Mononuclear cell (primary cell): ENCODE measurements at places on chromosomes 11 and 22. TPM values are rescaled to one million over a fixed set of nuclear protein-coding genes. Genes with fewer than 3 reads are reported as not detected.

Gene RHBDD3
- 8.1 TPM for total RNA-seq

Gene MS4A7
- total RNA-seq, result 28.7 TPM

Gene ST3GAL4
- 8.2 TPM for total RNA-seq

Gene CCDC116
- total RNA-seq, result not detected

Gene C11orf87
- not detected for total RNA-seq

Gene TRPM5
- total RNA-seq, result 0.10 TPM

Gene GALR3
- total RNA-seq, result not detected

Gene TSPAN32
- 21.6 TPM for total RNA-seq

Gene PAK1
- total RNA-seq, result 29.2 TPM

Gene MS4A15
- not detected for total RNA-seq

Gene TREH
- total RNA-seq, result not detected

Gene RIC3
- 27.5 TPM for total RNA-seq

Gene CD3G
- total RNA-seq, result 49.7 TPM

Gene UNC93B1
- 62.7 TPM for total RNA-seq

Gene A4GALT
- total RNA-seq, result 0.10 TPM

Gene CYP2D6
- total RNA-seq, result 0.84 TPM

Gene KCNA4
- total RNA-seq, result not detected

Gene PRG2
- total RNA-seq, result 0.21 TPM

Gene FHIP1B
- 27.6 TPM for total RNA-seq

Gene OR6A2
- total RNA-seq, result not detected

Gene CD59
- 14.9 TPM for total RNA-seq

Gene OR4C3
- total RNA-seq, result not detected

Gene SCUBE1
- 0.94 TPM for total RNA-seq

Gene LAYN
- total RNA-seq, result 0.42 TPM

Gene SPTBN2
- 0.10 TPM for total RNA-seq

Gene POU2AF1
- 3.4 TPM for total RNA-seq

Gene ZDHHC13
- total RNA-seq, result 6.4 TPM

Gene TRPC6
- total RNA-seq, result 0.63 TPM

Gene OR56A1
- total RNA-seq, result under 0.01 TPM

Gene KCNJ5
- under 0.01 TPM for total RNA-seq

Gene GRAP2
- total RNA-seq, result 94.1 TPM

Gene OR51T1
- not detected for total RNA-seq

Gene CATSPER1
- total RNA-seq, result 1.0 TPM

Gene C11orf52
- total RNA-seq, result not detected

Gene RAG2
- not detected for total RNA-seq

Gene KRTAP5-8
- not detected for total RNA-seq

Gene HBG2
- total RNA-seq, result 3.9 TPM

Gene PC
- total RNA-seq, result 1.8 TPM

Gene OSM
- 240 TPM for total RNA-seq

Gene GLYATL2
- 0.42 TPM for total RNA-seq

Gene OR8K5
- not detected for total RNA-seq

Gene ZNF280B
- 1.2 TPM for total RNA-seq

Gene CD3D
- total RNA-seq, result 122 TPM

Gene SEPTIN3
- total RNA-seq, result 0.10 TPM

Gene YWHAH
- 73.8 TPM for total RNA-seq

Gene HBG1
- total RNA-seq, result not detected

Gene OR2AG1
- not detected for total RNA-seq

Gene PTPRCAP
- total RNA-seq, result 137 TPM

Gene NRIP3
- total RNA-seq, result 11.5 TPM

Gene DDTL
- total RNA-seq, result 3.8 TPM

Gene IGSF9B
- total RNA-seq, result 4.3 TPM

Gene C11orf65
- total RNA-seq, result 0.31 TPM

Gene USP47
- total RNA-seq, result 169 TPM

Gene LDLRAD3
- 3.1 TPM for total RNA-seq

Gene DEFB131B
- total RNA-seq, result not detected

Gene SLC7A4
- not detected for total RNA-seq

Gene FERMT3
- total RNA-seq, result 105 TPM

Gene SLC22A6
- not detected for total RNA-seq
